NCI-H510A treated with DMSO at 0.1 percent for 48 hours (cell line): ENCODE measurements at places on chromosomes 4 and X.

GRCh38 chr4:170465429-170465828, 375.7 kb upstream of the AADAT start:
- DNase-seq: no peak

DNA sequence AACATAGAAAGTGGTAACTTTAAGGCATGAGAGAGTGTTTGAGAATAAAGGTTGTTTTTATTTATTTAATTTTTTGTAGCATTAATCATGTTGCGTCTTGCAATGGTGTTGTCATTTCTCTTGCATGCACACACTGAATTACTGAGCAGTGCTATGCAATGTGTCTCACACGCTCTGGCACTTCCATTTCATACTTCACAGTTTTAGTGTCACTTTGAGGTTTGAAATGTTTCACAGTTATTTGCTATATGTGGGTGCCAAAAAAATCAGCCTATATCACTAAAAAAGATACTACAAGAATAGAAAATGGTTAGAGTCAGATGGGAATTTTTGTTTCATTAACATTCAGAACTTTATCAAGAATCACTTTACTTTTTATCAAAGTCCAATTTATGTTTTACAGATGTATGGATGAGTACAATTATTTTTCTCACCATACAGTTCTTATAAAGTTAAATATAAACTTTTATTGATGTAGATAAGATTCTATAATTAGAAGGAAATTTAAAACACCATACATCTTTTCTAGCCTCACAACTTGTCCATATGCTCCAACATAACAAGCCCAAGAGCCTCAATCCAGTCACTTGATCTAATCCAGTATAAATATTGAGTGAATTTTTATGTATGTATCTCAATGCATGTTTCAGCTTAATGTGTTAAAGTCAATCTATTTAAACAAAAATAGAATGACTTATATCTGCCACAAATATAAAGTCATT, 114.0 kb downstream of the IQCM start:
- DNase-seq: no peak

GRCh38 chr4:38223782-38224236, 263.6 kb downstream of the PTTG2 start:
- DNase-seq: no peak

DNA sequence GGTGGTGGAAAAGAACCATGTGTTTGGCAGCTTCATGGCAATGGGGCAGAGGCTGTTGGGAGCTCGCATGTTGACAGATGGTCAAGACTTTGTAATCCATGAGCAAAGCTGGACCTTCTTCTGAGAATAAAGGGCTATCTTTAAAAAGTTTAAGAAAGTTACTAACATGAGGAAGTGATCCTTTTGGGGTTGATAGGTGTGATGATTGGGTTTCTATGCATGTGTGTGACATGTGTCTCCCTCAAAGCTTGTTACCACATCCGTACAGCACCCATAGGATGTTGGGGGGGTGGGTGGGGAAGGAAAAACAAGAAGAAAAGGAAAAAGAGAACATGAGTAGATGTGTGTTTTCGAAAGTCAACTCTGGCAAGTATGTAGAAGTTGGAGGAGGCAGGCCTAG, 123.0 kb upstream of the TLR3 start:
- DNase-seq: no peak

- DNase-seq: no peak
Measured at GRCh38 chr4:84750960-84751283, 168.0 kb downstream of the CDS1 start.

DNA sequence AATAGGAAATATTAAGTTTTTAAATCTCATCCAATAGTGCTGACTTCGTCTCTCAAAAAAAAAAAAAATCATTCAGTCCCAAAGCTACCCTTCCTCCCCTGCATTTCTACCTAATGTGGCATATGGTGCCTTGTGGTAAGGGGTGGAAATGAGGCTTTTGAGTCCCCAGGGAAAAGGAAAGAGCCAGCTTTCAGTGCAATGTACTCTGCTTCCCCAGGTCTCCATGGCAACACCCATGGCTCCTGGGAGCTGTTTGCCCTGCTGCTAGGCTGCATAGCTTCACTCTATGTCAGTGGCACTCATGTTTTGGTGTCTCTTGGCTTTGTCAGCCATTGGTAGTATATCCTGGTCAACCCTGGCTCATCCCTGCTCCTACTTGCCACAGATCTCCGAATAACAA, 175.9 kb downstream of the SLC39A8 start:
- DNase-seq: no peak

DNA sequence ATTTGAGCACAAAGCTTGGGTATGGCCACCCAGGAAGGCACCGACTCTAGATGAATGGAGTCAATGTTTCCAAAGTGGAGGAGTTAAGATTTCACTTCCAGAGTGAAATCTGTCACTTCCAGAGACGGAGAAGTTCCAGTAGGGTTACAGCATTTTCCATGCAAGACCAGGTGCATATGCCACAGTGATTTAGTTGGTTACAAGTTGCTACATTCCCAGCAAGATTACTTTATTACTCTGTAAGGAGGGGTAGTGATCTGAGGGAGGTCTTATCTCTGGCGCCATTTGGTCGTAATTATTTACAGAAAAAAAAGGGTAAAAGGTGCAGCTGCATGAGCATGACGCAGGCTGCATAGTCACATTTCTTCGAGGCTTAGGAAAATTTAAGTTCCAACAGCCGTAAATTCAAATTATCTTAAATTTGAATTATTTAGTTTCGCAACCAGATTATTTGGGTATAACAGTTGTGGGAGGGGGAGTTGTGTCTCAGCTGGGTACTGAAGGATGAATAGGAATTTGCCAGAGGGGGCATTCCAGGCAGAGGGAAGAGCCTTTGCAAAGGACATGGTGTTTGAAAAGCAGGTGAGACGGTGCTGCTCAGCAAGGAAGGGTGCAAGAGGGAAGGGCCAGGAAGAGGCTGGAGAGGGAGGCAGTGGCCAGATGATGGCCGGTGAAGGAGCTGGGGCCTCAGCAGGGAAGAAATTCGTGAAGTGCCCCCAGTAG, 17.4 kb upstream of the AFAP1 start:
- DNase-seq: no peak

DNA sequence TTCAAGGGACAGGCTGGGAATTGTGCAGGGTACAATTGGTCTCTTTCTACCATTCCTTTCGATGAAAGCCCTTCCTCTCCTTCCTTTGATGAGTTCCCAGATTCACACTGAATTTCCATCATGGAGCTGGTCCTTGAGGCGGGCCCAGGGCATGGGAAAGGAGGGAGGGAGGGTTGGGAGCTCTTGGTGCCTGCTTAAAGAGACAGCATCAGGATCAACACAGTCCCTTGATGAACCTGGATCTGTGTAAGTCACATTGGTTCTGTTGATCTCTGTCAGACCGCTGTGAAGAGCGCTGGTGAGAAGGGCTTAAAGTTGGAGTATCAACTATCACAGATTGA, 4.4 kb downstream of the PLP1 start:
- DNase-seq: no peak

DNA sequence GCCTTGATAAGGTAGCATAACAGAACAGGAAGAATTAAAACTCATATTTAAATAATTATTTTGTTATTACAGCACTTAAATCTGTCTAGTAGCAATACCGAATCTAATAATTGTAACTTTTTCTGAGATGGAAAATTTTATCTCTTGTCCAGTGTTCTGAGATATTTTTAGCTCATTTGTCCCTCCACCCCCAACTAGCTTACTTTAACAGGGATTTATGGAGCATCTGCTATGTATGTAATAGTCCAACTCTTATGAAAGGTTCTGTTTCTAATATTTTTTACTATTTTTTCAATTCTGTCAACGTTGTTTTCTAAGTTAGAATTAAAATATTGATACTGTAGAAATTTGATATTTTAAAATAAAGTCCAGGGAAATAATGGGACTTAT, 38.2 kb upstream of the NUDT6 start:
- DNase-seq: no peak

DNA sequence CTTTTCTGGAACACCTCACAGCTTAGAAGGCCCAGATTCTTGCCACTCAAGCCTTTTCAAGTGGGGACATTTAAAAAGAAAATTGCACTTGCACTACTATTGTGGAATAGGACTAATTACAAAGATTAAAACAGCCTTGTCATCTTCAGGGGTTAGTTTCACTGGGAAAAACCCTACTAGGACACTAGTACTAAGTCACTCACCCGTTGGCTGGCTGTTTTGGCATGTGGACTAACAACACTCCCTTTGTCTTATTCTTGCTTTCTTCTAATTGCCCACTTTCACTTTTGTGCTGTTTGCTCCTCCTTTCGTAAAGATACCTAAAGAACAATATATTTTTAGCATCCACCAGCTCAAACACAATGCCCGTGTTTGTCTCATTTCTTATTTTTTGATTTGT, 200.9 kb upstream of the MID1 start:
- no peak for DNase-seq

DNA sequence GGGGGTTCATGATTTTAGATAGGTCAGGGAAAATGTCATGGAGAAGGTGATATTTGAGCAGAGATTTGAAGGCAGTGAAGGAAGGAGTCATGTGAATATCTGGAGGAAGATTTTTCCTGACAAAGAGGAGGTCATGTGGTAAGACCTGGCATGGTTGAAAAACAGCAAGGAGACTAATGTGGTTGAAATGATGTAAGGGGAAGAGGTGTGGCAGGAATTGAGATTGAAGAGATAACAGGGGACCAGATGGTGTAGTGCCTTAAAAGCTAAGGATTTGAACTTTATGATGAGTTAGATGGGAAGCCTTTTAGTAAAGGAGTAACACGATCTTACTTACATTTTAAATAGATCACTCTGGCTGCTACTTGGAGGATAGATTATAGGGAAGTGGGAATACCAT, 210.9 kb downstream of the RTL9 start:
- no peak for DNase-seq

DNA sequence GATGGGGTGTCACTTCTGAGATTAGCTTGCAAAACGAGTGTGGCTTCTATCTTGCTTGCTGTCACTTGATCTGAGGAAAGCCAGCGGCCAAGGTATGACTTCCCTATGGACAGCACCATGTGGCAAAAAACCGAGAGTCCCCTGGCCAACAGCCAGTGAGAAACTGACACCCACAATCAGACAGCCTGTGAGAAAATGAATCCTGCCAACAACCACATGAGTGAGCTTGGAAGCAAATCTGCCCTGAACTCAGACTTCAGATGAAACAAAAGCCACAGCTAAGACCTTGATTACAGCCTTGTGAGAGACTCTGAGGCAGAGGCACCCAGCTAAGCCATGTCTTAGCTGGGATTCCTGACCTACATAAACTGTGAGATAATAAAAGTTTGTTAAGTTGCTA, 45.5 kb downstream of the PPP1R2C start:
- DNase-seq: no peak

DNA sequence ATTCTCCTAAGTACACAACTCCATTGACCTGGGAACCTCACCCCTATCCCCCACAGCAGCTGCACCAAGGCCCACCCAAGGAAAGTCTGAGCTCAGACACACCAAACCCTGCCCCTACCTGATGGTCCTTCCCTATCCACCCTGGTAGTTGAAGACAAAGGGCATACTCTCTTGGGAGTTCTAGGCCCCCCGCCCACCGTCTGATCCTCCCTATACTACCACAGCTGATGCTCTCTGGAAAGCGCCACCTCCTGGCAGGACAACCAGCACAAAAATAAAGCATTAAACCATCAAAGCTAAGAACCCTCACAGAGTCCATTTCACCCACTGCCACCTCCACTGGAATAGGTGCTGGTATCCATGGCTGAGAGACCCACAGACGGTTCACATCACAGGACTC, 83.6 kb downstream of the ANAPC10 start:
- DNase-seq: no peak

DNA sequence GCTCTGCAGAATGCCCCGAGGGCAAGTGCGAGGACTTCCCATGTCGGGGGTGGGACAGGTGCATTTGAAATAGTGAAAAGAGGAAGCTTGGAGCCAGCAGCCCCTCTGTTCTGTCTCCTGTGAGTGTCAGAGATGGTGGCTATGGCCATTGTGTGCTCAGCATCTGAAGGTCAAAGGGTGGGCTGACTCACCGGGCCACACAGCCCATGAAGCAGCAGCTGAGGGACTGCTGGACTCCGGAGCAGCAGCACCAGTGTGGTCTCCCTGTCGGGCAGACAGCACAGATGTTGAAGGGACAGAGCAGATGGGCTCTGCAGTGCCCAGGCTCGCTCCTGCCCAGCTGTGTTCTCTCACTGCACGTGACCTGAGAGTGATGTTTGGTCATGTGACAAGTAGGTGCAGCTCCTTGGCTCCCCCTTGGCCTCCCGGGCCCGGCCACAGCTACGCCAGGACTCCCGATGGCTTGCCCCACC, 53.5 kb downstream of the TBC1D14 start:
- DNase-seq: no peak

- peak; percentile 14 for DNase-seq
Measured at GRCh38 chr4:118969359-118969758, 80.7 kb downstream of the SYNPO2 start.

DNA sequence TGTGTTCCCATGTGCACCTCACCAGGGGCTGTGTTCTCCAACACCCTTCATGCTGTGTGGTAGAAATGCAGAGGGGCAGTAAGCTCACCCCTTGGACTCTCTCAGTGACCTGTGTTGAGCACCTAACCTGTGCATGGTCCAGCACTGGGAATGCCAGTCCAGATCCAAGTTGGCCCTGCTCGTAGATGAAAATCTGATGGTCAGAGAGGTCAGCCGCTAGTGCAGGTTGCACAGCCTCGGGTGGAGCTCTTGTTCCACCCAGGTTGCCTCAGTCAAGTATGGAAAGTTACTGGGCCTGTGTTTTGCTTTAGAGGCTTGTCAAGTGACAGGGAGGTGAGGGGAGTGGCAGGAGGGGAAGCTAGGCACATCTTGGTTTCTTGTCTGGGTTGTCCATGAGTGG, 51.3 kb downstream of the NOP14 start:
- DNase-seq: no peak

DNA sequence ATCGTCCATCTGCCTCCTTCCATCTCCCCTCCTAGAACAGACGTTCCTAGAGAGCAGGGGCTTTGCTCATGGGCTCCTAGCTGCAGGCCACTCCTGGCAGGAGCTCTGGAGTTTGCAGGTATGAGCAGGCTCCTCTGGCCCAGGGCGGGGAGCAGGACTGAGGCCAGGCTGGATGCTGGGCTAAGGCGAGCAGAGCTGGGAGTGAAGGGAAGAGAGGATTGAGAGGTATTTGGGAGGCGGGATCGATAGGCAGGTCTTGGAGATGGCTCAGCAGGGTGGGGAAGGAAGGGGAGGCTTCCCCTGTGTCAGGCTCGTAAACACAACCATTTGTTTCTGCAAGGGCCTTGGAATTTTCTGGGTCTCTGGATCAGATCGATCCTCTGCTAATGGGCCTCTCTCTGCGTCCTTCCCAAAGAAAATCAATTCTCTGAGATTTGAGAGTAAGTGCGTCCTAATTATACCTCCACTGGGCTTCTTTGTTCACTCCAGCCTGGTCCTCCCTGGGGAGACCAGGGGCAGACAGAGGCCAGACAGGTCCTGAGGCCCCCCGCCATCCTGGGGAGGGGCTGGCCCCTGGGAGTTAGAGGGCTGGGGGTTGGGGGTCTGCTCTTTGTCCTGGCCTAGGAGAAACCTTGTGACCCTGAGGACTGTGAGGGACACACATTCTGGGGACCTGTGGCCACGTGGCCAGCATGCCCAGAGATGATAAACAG, 94.8 kb upstream of the PSAPL1 start:
- DNase-seq: no peak

DNA sequence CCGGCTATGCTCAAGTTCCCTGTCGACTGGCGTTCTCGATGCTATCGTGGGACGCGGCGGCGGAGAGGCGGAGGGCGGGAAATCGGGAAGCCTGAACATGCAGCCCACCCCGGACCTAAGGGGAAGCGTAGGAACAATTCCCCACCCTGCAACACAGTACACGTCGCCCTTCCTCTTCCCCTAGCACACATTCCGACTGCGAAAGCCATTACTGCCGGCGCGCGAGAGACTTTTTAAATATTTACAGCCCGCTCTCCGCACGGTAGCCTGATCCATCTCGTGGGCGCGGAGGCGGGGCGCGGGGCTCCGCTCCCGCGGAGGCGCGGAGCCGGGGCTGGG, 48.1 kb upstream of the BCOR start:
- no peak for DNase-seq
